Adipocyte (in vitro differentiated cells): ENCODE measurements at places on chromosomes 2 and 18.

GRCh38 chr2:111055735-111056134, 65.0 kb upstream of the BCL2L11 start:
- no peak for DNase-seq

GRCh38 chr2:26576565-26577441, 64.4 kb downstream of the CIB4 start:
- no peak for DNase-seq

- no peak for DNase-seq
Measured at GRCh38 chr18:3051718-3052410, 38.9 kb upstream of the LPIN2 start.

DNA sequence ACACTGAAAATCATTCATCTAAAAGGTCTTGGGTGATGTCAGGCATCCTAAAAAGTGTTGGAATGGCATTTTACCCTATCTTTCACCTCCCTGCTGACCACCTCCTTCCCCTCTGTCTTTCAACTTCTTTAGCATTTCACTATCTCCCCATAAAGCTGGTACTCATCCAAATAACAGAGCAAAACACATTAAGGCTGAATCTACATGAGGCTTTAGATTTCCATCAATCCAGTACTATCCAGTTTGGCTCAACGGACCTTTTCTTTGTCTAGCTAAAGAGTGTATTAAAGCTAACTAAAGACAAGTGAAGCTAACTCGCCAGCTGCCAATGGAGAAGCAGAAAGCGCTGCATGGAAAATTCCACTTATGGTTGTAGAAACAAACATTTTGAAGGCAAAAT, 122.5 kb upstream of the NCKAP5 start:
- no peak for DNase-seq

GRCh38 chr2:95023222-95023597, 2.3 kb upstream of the MAL start:
- DNase-seq = no peak

DNA sequence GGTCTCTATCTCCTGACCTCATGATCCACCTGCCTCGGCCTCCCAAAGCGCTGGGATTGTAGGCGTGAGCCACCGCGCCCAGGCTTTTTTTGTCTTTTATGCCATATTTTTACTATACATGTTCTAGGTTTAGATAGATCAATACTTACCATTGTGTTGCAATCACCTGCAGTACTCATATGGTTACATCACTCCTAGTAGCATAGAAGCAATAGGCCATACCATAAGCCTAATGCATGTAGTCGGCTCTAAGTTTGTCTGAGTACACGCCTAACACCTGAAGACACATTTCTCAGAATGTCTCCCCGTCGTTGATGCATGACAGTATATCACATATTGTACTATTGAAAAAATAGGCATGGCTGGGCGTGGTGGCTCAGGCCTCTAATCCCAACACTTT, 27.1 kb upstream of the TGIF1 start:
- DNase-seq = no peak

DNA sequence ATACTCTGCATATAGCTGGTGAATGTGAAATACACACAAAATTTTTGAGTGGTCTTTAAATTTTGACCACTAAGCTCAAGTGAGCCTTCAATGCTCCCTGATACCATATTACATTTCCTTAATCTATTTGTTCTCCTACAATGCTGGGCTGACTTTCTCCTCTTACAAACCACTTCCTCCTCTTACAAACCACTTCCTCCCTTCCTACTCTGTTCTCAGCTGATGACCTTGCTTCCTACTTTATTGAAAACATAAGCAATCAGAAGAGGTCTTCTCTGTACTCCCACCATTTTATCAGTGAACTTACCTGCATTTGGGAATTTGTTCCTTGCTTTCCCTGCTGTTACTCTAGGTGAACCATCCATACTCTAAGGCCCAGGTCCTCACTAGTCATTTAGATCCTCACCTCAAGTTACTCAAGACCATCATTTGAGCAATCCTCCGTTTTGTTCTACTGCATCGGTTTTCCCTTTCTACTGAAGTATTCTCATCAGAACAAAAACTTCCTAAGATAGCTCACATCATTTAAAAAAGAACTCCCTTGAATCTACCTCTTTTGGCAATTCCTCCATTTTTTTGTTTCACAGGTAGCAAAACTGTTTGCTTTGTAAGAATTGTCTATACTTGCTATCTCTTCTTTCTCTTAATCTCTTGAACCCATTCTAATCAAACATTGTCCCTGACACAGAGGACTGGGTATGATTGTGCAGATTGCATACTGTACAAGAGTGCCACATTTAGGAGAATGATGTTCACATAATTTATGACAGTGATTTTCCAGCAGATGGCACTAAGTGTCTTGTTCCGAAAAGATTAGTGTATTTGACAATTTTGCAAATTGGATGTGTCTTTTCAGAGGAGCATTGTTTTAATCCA, 96.5 kb downstream of the EPB41L5 start:
- DNase-seq = peak; percentile 59

- DNase-seq = no peak
Measured at GRCh38 chr18:44743631-44744030, 62.9 kb downstream of the SETBP1 start.

- peak; percentile 3 for DNase-seq
Measured at GRCh38 chr2:20220806-20221554, 4.0 kb downstream of the SDC1 start.

- DNase-seq = peak; percentile 31
Measured at GRCh38 chr2:15640261-15640711, 48.6 kb downstream of the DDX1 start.

DNA sequence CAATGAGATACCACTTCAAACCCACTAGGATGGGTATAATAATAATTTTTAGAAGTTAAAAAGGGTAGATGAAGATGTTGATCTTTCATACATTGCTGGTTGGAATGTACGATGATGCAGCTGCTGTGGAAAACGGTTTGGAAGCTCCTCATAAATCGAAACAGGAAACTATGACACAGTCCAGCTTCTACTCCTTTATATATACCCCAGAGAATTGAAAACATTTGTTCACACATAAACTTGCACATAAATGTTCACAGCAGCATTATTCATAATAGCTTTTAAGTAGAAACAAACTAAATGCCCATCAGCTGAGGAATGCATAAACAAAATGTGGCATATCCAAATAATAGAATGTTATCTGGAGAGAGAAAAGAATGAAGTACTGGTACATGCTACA, 95.0 kb downstream of the STRADB start:
- DNase-seq = peak; percentile 49

GRCh38 chr2:135893374-135893794, 17.1 kb upstream of the MCM6 start:
- DNase-seq = no peak

DNA sequence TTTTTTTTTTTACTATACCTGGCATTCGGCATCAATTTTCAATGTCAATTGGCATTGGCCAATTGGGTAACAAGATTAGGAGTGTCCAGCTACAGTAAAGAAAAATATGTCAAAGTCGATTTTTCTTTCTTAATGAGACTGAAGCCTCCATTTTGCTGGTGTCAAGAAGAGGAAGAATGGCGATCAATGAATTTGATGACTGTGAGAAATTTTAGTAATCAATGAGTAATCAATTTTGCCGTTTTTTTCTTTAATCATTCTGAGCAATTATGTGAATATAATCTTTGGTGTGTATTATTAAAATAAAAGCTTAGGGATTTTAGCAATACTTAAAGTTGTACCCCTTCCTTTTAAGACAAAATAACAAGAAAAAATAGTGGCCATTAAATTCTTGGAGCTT, 69.7 kb downstream of the TMEM200C start:
- DNase-seq = no peak

GRCh38 chr2:159797543-159798375, at the start of gene CD302:
Gene CD302 (minus strand): TSS chr2:159798208. CDS start chr2:159798198, 10 bp downstream.
- DNase-seq = peak; percentile 88
